B cell (primary cell): ENCODE measurements at places on chromosomes 11 and 22. TPM values are rescaled to one million over a fixed set of nuclear protein-coding genes. Genes with fewer than 3 reads are reported as not detected.

The PLEKHA7 gene
- polyA plus RNA-seq = 1.1 and 1.7 TPM in 2 replicates

The CRYBA4 gene
- not detected in 2 replicates for polyA plus RNA-seq

The TST gene
- polyA plus RNA-seq = 1.4 TPM in 2 replicates

The MUC5B gene
- not detected in 2 replicates for polyA plus RNA-seq

The MAJIN gene
- 1.2 and 2.4 TPM in 2 replicates for polyA plus RNA-seq

The LRRC56 gene
- polyA plus RNA-seq = 6.6 and 11.8 TPM in 2 replicates

The RASGRP2 gene
- 1,139 and 1,316 TPM in 2 replicates for polyA plus RNA-seq

The JAML gene
- 1.0 and 2.4 TPM in 2 replicates for polyA plus RNA-seq

The ISX gene
- not detected in 2 replicates for polyA plus RNA-seq

The TRIM21 gene
- 10.1 and 11.8 TPM in 2 replicates for polyA plus RNA-seq

The GAS2L1 gene
- 0.25 and 0.36 TPM in 2 replicates for polyA plus RNA-seq

The PARVA gene
- not detected in 2 replicates for polyA plus RNA-seq

The C11orf91 gene
- polyA plus RNA-seq = not detected in 2 replicates

The SERHL2 gene
- polyA plus RNA-seq = 3.9 and 7.3 TPM in 2 replicates

The SLC25A1 gene
- polyA plus RNA-seq = 30.8 and 41.3 TPM in 2 replicates

The CCDC89 gene
- not detected in 2 replicates for polyA plus RNA-seq

The IL17RA gene
- polyA plus RNA-seq = 7.0 and 8.1 TPM in 2 replicates

The TMEM123 gene
- polyA plus RNA-seq = 36.7 and 58.4 TPM in 2 replicates

The RTN4RL2 gene
- polyA plus RNA-seq = 0.10 and 0.13 TPM in 2 replicates
